Lower lobe of right lung (tissue), 2 donors: ENCODE measurements at places on chromosomes 6 and 20. TPM values are rescaled to one million over a fixed set of nuclear protein-coding genes. Genes with fewer than 3 reads are reported as not detected.

The TMC2 gene
- total RNA-seq: 0.92 TPM

The BEND6 gene
- total RNA-seq: 0.32 TPM

The MUCL3 gene
- total RNA-seq: 5.3 TPM

GRCh38 chr6:105107207-105107606 lies 72.6 kb downstream of the POPDC3 start:
- no peak for DNase-seq
- no peak overlapping the region for H3K4me3 ChIP-seq
- H3K4me1 ChIP-seq: no peaks in the 10 kb centered on the region

DNA sequence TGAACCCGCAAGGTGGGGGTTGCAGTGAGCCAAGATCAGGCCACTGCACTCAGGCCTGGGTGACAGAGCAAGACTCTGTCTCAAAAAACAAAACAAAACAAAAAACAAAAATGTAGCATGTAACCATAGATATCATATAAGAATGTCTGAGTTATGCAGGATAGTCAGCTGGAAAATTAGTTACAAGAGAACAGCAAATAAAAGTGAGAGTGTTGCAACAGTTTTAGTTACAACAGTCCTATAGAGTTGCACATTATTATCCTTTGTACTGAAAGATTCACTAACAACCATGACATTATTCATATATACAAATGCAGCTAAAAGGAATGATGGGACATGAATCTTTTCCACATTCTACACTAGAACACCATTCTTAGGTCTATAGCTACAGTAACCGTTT lies 16.4 kb downstream of the RNF24 start:
- H3K36me3 ChIP-seq: no peaks in the 10 kb centered on the region
- no peak for DNase-seq
- H3K4me1 ChIP-seq: no peaks in the 10 kb centered on the region
- no peaks in the 10 kb centered on the region for H3K27me3 ChIP-seq

- no peaks in the 10 kb centered on the region for H3K36me3 ChIP-seq
- H3K27ac ChIP-seq: no peak overlapping the region
- DNase-seq: no peak
- H3K4me1 ChIP-seq: peaks cover 4% of the 10 kb centered on the region
These were observed 56.1 kb upstream of the APCDD1L start for GRCh38 chr20:58571356-58571692.

DNA sequence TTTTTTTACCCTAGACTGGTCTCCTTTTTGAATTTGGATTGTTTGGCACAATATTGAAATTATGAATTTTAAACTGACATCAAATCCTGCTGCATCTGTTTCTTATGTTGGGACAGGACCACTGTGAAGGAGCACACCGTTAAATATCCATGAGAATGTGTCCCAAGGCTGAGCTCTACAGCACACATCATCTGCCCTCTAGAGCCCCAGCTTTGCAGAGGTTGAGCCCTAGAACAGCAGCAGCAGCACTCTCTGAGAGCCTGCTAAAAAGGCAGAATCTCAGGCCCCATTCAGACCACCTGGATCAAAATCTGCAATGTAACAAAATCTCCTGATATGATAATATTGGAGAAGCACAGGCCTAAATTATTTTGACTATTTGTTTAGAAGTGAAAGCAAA lies 192.1 kb upstream of the CCN2 start:
- H3K4me3 ChIP-seq: no peak overlapping the region
- H3K4me1 ChIP-seq: no peaks in the 10 kb centered on the region
- H3K36me3 ChIP-seq: no peaks in the 10 kb centered on the region
- no peak overlapping the region for H3K27ac ChIP-seq
- H3K27me3 ChIP-seq: no peaks in the 10 kb centered on the region
- no peak for DNase-seq
